ENCODE measurements at places on chromosomes 1 and 21.

- peak; percentile 24 for DNase-seq
Measured at GRCh38 chr21:24785033-24785432, 822.2 kb downstream of the MRPL39 start.

- DNase-seq: no peak
Measured at GRCh38 chr1:237857455-237857854, 33.3 kb downstream of the ZP4 start.

DNA sequence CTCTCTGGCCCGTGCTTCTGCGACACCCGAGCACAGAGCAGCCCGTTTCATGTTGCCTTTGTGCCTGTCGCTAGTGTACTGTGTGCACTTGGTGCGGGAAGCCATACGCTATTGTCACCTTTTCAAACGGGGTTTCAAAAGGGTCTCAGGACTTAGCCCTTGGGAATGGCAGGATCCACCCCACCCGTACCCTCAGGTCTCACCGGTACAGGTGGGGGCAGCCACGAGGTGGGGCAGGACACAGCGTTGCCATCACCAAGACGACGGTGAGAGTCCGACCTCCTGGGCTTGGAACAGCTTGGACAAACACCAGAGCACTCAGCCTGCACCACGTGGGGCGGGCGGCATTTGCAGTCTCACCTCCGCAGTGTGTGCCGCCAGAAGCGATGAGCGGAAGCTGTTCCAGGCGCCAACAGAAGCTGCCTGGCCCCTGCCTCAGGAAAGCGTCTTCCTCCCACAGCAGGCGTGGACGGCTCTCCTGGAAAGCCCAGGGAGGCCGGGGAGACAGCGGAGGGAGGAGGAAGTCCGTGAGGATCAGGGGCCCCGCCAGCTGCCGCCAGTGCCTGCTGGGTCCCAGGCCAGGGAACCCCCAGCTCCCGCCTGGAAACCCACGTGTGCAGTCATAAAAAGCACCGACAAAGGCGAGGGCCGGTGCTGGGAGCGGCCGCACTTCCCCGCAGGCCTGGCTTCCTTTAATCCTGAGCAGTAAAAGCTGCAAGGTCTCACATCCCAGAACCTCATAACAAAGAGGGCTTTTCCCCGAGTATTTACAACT, 131.3 kb upstream of the ARHGEF16 start:
- peak; percentile 59 for DNase-seq

DNA sequence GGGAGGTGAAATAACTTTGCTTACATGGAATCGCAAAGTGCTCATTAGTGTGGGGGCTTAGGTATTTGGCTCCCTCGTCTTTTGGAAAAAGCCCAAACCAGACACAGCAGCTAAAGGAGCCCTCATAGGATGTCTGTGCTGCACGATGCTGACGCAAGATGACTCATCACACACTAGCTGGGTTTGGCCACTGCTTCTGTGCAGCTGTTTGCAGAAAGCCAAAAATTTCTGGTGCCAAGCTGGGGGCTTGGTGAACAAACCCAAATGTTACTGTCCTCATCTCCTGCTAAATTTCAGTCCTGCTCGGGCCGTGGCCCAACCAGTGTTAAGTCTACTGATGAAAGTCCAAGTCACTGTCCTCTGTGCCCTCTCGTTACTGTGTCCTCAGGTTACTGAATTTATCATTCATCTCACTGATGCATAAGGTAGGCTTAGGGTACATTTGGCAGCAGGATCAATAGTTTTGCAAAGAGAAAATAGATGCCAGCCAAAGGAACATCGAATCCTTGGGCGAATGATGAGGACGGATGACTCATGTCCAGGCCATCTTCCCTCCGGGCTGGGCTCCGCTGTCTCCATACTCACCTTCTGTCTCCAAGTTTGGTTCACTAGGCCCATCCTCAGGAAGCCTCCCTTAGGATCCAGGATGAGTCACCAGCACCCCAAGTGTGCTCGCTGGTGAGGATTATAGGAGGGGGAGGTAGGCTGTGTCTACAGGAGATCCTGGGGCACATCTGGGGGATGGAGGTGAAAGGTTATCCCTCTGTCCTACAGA, 177.7 kb downstream of the ADSS2 start:
- DNase-seq: peak; percentile 62

All from eye (tissue), 1 donor.